ENCODE measurements at places on chromosomes 2 and 18.
A peak's percentile ranks its signal among the peaks of the same experiment; 100 is the strongest.

DNA sequence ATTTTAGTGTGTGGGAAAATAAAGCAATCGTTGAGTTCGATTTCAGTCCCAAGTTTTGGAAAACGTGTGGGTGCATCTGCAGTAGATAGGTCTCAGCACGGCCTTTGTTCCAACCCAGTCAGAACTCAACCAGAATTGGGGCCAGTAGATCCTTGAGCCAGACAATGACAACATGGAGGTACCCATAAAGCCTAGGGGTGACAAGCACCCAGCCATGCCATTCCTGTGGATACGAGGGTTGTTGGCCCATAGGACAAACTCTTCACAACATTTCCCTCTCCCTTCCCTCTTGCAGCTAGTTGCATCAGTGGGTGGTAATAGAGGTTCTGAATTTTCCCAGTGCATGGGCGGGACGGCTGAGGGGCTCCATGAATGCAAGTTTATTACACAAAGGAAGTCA is 60.1 kb downstream of the ST3GAL5 start:
- no peak for DNase-seq

DNA sequence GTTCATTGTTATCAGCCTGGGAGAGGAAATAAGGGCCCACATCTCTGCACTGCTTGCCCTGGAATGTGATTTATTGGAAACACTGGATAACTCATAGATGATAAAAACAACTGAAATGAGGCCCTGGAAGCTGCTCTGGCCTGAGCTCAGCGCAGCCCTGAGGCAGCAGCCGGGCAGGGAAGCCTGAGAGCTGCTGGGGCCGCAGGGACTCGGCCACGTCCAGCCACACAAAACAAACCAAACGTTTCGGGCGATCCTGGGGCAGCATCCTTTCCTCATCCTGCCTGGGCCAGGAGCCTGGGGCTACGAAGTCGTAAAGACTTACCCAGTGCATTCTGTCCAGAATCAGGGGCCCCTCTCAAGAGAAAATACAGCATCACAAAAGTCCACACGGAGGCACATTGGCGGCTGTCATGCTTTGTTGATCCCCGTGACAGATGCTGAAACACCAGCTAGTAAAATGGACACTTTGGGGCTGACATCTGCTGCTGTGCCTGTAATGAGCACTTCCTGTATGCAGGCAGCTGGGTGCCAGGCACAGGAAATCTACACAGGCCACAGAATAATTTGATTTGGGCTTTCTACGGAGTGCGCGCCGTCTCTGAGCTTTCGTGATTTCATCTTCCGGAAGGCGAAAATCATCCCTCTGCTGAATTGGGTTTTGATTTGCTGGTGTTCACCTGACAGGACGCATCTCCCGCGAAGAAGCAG is 250.6 kb downstream of the EIPR1 start:
- peak; percentile 42 for DNase-seq

- no peak for DNase-seq
These were observed 40.5 kb upstream of the REL start for GRCh38 chr2:60840880-60841279.

- DNase-seq, result no peak
These were observed 480.5 kb upstream of the ZEB2 start for GRCh38 chr2:145000376-145000775.

DNA sequence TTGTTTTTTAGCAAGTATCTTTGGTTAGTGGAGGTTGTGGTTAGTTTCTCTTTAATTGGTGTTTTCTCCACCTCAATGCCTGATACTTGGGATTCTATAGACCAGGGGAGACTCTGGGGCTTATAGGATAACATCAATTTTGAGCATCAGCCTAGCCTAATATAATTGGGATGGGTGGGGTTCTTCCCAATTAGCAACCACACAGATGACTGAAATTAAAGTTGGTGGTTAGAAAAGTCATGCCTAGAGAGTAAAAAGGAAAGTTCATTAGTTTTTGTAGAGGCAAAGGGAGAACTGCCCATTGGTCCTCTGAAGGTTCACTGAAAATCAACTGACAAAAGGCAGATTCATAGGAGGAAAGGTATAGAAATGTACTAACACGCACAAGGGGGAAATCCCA is 843.3 kb downstream of the TSN start:
- DNase-seq, result no peak

Measured in ecto neural progenitor cell (in vitro differentiated cells).